CD8-positive, alpha-beta memory T cell (primary cell): ENCODE measurements at places on chromosomes 3 and 15.

- no peak for DNase-seq
These were observed 11.1 kb downstream of the RYK start for GRCh38 chr3:134239538-134239937.

GRCh38 chr3:61665121-61665520 is 103.8 kb downstream of the PTPRG start:
- DNase-seq, result no peak

DNA sequence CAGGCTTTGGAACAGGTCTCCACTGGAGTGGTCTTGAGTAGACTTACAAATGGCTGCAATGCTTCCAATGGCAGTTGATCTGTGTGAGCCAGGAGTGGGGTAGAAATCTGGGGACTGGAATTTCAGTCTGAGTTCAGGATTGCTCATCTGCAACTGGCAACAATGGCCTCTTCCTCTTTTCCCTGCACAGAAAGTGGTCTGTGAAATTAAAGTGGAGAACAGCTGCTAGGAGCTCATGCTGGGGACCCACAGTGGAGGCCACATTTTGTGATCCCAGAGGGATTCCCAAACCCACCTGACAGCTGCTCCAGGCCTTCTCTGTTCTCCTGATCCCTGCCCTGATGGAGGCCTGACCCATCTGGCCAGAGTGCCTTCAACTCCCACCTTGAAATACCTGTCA is 49.6 kb downstream of the CEMIP start:
- no peak for DNase-seq

GRCh38 chr15:88191812-88192165 is 64.8 kb downstream of the NTRK3 start:
- DNase-seq, result no peak

GRCh38 chr3:171660188-171660587 is 150.1 kb downstream of the PLD1 start:
- DNase-seq, result no peak

- no peak for DNase-seq
These were observed 241.7 kb downstream of the ATP8B4 start for GRCh38 chr15:49877117-49877872.

GRCh38 chr15:41832208-41832607 is 4.3 kb downstream of the JMJD7 start:
- DNase-seq, result no peak

DNA sequence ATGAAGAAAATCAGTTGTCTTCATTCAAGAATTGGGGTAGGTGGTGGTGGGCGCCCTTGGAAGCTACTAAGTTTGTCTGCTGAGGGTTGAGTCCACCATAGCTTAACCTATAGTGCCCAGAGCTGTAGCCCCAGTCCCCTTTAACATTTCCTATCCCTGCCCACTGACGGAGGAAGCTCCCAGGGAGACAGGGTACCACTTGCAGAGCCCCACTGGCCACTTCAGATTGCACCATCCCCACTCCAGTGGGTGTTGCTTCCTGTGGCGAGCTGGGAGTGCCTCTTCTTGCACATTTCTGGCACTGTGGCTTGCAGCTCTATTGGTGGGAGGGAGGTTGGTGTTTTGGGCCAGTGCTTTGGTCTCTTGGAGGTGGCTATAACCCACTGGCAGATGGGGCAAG is 2.7 kb downstream of the PXYLP1 start:
- no peak for DNase-seq

- no peak for DNase-seq
These were observed 1.7 kb downstream of the PLA2G4D start for GRCh38 chr15:42092398-42093318.

GRCh38 chr3:172461530-172462138 is 13.4 kb upstream of the GHSR start:
- no peak for DNase-seq

DNA sequence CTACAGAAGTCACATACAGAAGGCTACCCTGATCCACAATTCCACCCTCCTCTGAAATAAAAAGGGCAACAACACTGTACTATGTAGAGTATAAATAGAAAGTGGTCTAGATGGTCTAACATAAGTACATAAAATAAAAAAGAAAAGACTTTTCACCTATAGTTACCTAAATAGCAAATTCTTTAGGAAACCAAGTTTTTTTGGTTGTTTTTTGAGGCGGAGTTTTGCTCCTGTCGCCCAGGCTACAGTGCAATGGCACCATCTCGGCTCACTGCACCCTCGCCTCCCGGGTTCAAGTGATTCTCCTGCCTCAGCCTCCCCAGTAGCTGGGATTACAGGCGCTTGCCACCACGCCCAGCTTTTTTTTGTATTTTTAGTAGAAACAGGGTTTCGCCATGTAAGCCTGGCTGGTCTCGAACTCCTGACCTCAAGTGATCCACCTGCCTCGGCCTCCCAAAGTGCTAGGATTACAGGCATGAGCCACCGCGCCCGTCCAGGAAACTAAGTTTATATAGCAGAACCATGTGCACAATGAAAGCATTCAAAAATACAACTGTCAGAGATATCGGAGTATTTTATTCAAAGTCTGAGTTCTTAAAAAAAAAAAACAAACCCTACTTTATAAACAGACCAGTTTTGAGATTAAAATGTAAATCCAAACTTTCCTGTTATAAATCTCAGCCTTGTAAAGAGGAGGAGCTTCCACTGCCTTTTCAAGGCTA is 1.7 kb downstream of the SIN3A start:
- no peak for DNase-seq

- no peak for DNase-seq
These were observed 18.3 kb downstream of the GNB5 start for GRCh38 chr15:52172869-52173268.

DNA sequence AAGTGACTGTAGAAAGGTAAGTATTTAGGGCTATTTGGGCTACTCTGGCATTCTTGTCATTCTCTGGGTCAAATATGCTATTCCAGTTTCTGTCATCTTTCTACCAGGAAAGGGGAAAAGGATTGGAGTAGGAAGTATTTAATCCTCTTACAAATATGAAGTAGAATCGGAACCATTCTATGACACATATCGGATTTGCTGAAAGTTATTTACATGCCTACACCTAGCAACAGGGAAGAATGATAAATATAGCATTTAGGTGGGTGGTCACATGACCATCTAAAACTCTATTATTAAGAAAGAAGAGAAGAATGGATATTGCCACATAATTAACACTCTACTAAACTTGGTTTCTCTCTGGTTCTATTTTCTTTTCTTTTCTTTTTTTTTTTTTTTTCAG is 1353.1 kb downstream of the ZPLD1 start:
- DNase-seq, result no peak

GRCh38 chr15:91795235-91795634 is 58.3 kb upstream of the SLCO3A1 start:
- DNase-seq, result no peak

DNA sequence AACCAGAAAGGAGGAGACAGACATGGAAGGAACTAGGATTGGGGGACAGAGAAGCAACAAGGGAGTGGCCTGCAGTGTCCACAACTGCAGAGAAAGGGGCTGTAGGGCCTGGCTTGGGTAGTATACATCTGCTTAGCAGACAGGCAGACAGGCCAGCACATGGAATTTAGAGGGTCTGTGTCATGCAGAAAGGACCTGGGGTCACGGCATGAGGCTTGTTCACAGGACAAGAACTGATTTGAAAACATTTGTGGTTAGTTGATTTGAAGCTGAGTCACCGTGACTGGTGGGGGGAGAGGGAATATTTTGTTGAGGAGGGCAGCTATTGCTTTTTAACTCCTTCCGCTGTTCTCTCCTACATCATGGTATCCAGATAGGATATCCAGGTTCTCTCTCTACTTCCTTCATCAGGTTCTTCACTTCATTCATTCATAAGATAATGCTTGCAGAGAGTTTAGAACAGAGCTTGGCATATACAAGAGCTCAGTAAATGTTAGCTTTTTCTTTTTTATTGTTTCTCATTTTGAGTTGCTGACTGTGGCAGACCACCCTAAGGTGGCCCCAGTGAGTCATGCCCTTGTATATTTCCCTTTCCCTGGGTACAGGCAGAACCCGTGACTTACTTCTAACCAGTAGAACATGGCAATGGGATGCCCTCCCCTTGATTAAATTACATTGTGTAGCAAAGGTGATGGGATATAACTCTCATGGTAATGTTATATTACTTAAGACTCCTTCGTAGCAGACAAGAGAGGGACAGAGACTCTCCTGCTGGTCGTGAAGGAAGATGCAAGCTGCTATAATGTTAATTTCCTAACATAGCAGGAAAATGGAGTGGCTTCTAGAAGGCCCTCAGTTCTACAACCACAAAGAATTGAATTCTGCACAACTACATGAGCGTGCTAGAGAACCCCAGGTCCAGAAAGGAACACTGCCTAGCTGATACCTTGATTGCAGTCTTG is 95.0 kb upstream of the NMNAT3 start:
- no peak for DNase-seq

- DNase-seq, result no peak
These were observed 28.5 kb downstream of the PLCL2 start for GRCh38 chr3:16913264-16913580.
